ENCODE measurements at places on chromosomes 1 and 21.

GRCh38 chr1:244318512-244318911 is 133.2 kb downstream of the ADSS2 start:
- no peak for DNase-seq

GRCh38 chr1:62304515-62304914 is 14.7 kb downstream of the KANK4 start:
- no peak for DNase-seq

DNA sequence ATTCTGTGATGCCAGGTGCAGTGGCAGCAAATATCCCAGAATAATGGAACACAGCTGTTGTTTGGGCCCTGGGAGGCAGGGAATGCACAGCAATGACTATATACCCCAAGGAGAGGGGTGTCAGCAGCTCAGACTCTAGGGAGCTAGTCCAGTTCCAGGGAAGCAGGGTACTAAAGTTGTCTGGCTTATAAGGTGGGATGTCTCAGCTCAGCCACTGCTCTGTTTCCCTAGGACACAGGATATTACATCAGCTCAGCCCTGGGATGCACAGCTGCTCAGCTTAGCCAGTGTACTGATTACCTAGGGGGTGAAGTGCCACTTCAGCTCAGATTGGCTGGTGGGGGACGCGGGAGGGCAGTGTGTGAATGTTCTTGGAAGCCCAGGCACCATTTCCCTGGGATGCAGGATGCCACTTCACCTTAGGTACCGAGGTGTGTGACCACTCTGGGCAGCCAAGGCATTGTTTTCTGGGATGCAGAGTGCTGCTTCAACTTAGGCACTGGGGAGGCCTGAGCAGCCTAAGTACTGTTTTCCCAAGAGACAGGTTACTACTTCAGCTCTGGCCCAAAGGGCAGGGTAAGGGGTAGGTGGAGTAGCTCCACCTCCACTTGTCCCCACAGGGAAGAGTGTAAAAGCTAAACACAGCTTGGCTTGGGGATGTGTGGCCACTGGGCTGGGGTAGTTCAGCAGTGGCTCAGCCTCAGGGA is 59.4 kb downstream of the DIPK1A start:
- no peak for DNase-seq

DNA sequence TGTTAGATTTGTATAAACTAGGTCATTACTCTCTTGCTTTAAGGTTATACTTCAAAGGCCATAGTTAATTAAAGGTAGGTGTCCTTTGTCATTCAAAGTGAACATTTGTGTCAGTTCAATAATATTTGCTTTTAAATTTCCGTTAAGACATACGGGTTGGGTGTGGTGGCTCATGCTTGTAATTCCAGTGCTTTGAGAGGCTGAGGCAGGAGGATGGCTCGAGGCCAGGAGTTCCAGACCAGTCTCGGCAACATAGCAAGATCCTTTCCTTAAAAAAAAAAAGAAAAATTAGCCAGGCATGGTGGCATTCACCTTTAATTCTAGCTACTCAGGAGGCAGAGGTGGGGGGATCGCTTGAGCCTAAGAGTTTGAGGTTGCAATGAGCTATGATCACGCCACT is 80.4 kb downstream of the KIF26B start:
- DNase-seq, result no peak

- DNase-seq, result no peak
Observed at GRCh38 chr1:65564493-65564892, 144.0 kb downstream of the LEPR start.

DNA sequence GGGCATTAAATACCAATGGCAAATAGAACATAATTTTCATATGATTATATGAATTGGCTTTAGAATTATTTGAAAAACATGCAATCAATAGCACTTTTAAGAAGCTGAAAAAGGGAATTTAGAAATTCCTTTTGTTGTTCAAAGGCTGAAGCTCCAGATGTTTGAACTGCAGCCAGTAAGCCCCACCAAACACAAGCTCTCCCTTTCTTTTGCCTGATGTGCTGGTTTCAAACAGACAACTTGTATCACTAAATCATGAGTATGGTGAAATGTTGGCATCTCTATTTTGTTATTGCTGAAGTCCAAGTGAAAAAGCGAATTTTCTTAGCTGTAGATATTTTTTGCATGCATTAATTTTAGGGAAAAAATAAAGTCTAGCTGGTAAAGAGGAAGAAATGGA is 27.5 kb upstream of the NCAM2 start:
- no peak for DNase-seq

- no peak for DNase-seq
Observed at GRCh38 chr21:28356422-28356821, 636.3 kb downstream of the LTN1 start.

DNA sequence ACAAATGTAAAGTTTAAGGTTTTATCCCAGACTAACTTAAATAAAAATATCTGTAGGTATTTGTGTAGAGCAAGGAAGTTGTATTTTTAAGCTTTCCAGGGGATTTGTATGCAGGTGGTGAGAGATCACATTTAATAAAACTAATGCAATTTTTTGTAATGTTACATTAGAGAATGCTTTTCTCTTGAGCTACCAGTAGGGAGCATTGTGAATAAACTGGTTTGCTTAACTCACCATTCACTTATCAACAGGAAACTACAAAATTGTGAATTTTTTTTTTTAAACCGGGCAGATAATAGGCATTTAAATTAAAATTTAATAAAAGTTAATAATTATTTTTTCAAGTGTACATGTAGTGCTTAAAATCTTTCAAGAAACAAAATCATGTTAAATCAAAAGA is 78.6 kb downstream of the IVNS1ABP start:
- DNase-seq, result no peak

DNA sequence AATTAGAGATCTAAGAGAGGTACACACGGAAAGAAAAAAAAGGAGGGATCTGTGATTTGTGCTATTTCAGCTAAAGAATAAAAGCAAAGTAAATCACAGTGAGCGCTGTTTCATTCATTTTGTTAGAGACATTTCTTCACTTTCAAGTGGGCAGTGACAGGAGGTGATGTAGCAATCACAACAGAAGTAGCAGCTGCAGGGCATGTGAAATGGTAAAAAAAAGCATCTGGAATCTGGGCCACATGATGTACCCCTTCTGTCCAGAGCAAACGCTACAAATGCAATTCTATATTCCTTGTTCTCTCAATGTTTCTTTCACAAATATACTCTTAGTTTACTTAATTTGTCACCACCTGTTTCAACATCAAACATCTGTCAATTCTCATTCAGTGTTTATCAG is 786.5 kb downstream of the LRRIQ3 start:
- no peak for DNase-seq

DNA sequence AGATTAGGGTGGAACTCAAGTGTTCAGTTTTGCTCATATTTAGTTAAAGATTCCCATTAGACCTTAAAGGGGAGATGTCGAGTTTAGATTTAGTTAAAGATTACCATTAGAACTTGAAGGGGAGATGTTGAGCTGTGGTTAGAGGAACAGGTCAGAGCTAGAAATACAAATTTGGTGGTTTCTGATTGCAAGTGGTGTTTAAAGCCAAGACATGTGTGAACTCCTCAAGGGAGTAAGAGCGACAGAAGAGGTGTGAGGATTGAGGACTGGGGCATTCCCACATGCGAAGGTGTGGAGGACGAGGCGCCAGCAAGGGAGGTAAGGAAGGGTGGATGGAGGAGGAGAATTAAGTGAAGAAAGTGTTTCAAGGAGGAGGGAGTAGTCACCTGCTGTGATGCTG is 168.6 kb downstream of the IER5 start:
- DNase-seq, result no peak
